ENCODE measurements at places on chromosomes 2 and 18.

GRCh38 chr2:119438128-119438656, 6.5 kb downstream of the TMEM37 start:
- DNase-seq, result no peak

GRCh38 chr18:27276886-27277285, 91.8 kb upstream of the CHST9 start:
- no peak for DNase-seq

- DNase-seq, result no peak
Observed at GRCh38 chr2:23615216-23616020, 230.4 kb downstream of the KLHL29 start.

DNA sequence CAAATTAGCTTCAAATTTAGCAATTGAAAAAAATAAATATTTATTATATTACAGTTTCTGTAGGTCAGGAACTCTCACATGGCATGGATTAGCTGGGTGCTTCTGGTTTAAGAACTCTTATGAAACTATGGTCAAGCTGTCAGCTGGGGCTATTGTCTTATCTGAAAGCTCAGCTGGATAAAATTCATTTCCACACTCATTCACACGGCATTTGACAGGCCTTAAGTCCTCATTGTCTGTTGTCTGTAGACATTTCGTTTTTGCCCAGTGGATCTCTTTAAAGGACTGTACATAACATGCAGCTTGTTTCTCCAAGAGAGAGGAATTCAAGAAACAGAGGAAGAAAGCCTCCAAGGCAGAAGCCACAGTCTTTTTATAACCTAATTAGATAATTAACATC, 1556.8 kb upstream of the SLC39A10 start:
- DNase-seq, result no peak

GRCh38 chr2:158011055-158011771, 90.5 kb upstream of the UPP2 start:
- no peak for DNase-seq

- DNase-seq, result no peak
Observed at GRCh38 chr2:328761-329160, 40.9 kb upstream of the ALKAL2 start.

GRCh38 chr2:239196474-239197021, 204.3 kb downstream of the HDAC4 start:
- DNase-seq, result no peak

GRCh38 chr18:23244401-23244800, 109.1 kb downstream of the CABLES1 start:
- no peak for DNase-seq

DNA sequence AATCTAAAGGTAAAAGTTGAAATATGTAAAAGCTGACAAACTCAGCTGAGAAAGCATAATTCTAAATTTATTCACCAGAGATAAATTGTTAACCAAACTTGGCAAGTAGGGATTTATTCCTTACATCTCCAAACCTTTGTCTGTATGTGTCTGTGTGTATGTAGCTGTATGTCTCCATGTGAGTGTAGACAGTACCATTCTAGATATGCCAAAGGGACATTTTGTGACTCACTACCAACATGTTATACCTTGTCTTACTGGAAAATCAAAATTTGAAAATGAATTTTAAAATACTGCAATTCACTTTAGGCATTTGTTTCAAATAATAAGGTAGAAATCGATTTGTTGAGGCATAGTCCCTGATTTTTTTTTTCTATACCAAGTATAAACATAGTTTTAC, 102.1 kb downstream of the ABCA12 start:
- no peak for DNase-seq

- no peak for DNase-seq
Observed at GRCh38 chr2:24385366-24385765, 25.0 kb upstream of the ITSN2 start.

DNA sequence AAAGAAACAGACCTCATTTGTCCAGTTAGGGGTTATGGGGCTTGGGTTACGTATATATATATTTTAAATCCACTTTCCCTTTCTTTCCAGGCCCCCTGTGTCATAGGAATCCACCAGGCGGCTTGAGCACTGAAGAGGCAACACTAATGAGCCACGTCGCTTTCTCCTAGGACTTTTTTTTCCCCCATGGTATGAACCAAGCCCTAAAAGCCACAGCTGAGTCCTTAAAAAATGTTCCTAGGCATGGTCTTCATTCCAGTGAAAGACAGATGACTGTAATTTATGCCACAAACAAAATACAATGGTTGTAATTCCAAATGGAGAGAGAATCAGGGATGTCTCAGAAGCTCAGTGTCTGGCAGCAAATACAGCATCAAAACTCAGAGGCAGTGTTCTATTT, 146.8 kb downstream of the EPHA4 start:
- no peak for DNase-seq

DNA sequence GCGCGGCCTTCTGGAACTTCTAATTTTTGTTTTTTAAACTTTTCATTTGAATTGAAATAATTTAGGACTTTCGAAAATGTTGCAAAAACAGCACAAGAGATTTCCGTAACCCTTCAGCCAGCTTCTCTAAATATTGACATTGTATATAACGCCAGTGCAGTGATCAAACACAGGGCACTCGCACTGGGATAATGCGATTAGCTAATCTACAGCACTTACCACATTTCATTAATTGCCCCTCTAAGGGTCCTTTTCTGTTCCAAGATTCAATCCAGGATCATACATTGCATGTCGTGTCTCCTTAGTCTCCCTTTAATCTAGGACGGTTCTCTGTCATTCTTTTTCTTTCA, 343 bp upstream of the CD302 start:
- DNase-seq, result no peak

DNA sequence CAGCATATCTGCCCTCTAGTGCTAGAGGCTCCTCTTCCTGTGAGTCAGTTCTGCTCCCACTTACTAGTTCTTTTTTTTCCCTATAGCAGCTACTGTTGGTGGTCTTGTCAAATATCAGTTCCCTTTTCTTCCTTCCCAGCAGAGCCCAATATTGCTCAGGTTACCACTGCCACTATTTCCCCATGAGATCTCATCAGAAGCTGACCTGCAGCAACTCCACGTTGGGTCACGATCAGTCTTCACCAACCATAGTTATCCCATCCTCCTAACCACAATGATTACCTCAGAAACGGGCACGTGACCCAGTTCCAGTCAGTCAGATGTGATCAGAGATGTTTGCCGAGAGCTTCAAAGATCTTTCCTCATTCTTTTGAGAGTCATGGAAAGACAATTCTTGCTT, 59.7 kb upstream of the CAPN13 start:
- peak; percentile 3 for DNase-seq

- no peak for DNase-seq
Observed at GRCh38 chr18:54737986-54738385, 90.3 kb upstream of the RAB27B start.

DNA sequence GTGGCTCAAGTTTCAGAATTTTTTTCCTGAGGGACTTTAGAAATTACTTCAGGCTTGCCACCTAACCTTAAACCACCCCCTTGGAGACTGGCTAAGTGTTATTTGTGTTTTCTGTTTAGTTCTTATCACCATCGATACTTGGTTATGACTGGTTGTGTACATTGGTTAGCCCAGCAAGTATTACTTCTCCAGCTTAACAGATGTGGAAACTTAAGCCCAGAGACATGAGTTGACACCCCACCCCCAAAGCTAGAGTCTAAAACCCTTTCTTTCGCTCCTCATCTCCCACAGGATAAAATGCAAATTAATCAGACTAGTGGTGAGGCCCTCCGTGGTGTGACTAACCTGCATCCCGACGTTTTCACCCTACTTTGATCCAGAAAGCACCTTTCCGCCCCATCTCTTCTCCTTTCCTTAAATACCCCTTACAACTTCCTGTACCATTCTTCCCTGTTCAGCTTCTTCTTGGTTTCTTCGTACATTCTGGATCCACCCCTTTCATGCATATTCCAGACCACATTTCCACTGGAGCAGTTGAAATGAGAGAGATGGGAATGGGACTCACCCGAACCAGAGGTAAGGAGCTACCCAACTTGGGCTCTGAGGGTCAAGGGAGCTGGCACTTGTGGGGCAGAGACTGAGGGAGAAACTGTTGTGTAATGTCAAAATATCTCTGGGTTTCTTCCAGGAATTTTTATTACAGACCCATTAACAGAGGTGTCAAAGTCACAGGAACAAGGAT, 819 bp upstream of the MAP3K2 start:
- DNase-seq, result no peak

DNA sequence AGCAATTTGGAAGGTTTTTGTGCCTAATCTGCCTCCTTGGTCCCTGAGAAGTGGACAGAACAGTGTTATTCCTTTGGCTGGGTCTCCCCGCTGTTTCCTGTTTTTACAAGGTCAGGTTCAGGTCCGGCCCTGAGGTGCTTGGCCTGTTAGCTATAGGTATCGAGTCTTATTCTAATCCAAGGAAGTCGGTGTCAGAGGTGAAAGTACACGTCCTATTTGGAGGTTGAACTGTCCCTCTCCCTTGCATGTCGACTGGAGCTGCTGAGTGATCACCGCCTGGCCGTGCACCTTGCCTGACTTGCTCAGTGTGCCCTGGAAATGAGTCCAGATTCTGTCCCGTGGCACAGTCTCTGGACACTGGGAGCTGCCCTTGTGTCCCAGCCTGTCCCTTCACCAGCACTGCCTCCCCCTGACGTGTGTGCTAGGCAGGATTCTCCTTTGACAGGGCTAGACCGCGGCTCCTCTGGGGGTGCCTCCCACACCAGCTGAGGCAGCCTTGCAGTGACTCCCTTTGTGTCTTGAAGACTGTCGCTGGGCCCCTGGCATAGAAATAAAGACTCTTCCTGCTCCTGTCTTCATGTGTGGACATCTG, 65.7 kb upstream of the RBM44 start:
- no peak for DNase-seq

- no peak for DNase-seq
Observed at GRCh38 chr18:48740851-48741485, 202.1 kb downstream of the CTIF start.

GRCh38 chr2:231955758-231956472, 5.6 kb upstream of the DIS3L2 start:
- DNase-seq, result no peak

GRCh38 chr2:120549841-120550240, 185.8 kb upstream of the GLI2 start:
- no peak for DNase-seq

DNA sequence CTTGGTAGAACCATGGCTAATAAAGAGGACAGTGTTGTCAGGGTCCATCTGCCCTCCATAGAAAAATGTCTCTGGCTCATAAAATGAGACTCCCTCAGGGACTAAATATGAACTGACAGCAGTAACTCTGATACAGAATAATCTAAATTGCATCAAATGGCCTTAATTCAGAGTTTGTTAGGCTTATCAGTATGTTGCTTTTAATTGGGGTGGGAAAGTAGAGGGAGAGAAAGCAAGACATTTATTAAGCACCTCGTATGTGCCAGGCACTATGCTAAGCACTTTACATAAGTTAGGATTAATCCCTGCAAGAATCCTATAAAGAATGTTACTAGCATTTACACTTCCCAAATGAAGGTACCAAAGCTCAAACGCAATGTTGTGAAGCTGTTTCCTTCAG, 115.2 kb downstream of the MMADHC start:
- DNase-seq, result no peak

DNA sequence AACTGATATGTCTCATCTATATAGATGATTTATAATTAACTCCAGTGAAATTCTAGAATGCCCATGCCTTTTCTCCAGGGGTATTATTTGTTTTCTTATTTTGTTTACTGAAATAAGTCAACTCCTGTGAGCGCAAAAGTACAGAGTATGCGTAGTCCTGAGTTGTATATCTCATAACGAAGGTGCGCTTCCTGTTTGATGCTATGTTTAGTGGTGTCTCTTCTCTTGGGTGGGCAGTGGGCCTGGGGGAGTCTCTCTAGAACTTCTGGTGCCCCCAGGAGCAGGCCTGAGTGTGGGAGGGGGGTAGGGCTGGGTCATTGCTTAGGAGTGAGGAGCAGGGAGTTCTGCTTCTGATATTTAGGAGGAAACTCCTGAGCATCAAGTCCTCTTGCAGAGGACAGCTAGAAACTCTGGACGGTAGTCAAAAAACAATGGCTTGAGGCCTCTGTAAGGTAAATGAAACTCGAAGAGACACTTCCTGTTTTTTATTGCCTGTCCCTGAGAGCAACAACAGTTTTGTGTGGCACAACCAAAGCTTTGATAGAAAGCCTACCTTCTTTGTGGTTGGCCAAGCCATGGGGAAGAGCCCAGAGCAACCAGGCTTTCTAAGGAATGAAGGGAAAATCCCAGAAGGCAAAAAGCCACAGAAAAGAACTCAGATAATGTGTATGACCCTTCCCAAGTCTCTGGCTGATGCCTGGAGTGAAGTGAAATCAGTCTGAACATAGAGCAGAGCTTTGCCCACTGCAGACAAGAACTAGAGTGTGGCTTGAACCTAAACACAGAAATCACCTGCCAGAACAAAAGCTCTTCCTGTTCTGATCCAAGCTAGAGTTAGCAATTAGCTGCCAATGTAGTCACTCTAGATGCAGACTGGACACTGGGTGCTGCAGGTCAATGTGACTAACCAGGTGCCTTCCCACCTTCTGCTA, 8.5 kb upstream of the SP140L start:
- DNase-seq, result peak; percentile 16

- peak; percentile 35 for DNase-seq
Observed at GRCh38 chr2:175282300-175282699, 100.8 kb upstream of the ATP5MC3 start.

Measured in CD4-positive, alpha-beta T cell treated with Interleukin-10 for 1 hour (primary cell).